ENCODE measurements at places on chromosomes 11 and 22.
A peak's percentile ranks its signal among the peaks of the same experiment; 100 is the strongest.

- no peak for DNase-seq
Observed at GRCh38 chr11:117606790-117607189, 190.2 kb downstream of the DSCAML1 start.

DNA sequence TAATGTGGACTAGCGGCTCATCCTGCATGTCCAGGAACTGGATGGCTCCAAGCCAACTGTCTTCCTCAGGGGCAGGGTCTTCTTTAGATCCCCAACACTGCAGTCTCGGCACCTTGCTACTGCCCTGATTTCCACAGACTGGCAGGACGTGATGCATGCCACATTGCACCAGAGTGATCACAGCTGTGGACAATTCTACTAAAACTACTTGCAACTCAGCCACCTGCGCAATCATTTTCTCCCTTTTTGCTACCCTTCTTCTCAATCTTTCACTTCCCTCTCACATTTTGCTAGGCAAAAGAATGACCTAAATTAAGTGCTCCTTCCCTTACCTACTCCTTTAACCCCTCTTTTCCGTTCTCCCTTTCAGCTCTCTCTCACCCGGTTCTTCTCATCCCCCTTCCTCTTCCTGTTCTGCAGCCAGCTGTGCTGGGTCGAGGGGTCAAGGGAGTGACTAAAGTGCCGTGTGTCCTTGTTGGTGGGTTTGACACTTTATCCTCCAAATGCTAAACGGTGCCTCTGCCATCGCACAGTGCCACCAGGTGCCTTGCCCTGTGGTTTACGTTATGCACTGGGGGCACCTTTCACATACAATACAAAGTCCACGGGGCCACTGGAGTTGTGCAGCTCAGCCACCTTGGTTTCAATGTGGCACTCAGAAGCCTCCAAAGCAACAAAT, 11.5 kb upstream of the PEX26 start:
- no peak for DNase-seq

GRCh38 chr11:123261345-123262106, 66.5 kb upstream of the CLMP start:
- no peak for DNase-seq

GRCh38 chr11:80673566-80673965, 1232.7 kb upstream of the TENM4 start:
- no peak for DNase-seq

DNA sequence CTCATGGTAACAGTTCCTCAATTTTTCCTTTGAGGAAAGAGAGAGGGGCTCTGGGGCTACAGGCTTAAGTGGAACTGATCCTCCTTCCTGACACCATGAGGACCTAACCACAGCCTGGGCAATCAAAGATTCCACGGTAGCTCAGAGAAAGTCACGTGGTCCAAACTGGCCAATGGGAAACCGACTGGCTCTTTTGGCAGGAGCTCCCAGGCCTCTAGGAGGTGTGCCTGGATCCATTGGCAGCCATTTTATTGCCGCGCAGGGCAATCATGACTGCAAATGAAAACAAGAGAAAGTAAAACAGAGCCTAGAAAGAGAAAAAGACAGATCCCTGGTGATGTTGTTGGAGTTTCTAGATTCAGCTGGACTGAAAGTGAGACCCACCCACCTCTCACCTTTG, 27.3 kb upstream of the ASPHD2 start:
- DNase-seq = no peak

DNA sequence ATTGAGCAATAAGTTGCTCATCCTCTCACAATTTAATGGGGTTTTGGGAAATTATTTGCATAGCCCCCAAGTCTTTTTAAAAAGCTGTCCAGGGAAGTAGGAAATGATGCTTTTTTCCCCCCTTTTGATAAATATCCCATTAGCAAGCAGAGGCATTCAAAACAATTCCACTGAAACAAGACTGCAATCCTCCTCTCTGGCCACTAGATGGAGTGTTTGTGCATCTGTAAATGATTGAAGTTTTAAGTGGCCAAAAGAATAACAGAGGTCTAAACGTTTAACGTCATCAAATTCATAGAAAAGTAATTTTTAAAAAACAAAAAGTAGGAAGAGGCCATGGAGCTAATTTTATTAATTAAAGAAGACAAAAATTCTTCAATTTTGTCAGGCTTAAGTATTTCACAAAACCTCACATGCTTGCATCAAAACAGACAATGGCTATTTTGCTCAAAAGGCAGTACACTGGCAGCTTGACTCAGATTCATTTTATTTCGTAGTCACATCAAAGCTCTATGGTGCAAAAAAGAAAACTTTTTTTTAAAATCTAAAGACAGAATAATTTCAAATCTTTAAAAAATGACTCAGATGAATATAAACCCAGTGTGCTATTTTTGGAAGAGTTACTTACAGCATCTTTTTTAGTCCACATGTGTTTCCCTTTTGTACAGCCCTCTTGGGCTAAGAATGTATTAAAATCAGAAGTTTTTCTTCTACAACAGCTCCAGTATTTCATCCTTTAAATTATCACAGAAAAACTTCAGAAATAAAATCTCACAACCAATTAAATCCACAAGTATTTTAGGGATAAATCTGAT, 17.8 kb downstream of the CHORDC1 start:
- peak; percentile 9 for DNase-seq

DNA sequence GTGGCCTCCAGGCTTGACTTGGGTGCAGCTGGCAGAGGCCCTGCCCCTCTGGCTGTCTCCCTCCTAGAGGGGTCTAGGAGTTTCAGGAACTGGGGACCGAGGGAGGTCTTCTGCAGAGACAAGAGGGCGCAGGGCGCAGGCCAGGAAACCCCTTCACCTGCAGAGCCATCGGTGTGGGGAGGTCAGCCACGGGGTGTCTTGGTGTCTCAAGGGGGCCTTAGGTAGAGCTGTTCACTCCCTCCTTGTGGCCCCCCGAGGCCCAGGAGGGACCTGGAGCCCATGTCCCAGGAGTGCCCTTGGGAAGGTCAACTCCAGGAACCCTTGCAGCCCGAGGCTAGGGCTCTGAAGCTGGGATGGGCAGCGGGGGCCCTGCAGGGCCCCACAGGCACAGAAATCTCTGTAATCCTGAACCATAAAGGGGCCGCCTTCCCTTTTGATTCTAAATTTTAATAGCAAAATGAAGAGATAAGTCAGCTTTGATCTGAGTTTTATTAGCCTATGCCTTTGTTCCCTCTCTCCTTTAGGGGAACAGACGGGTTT, 31.4 kb upstream of the TH start:
- no peak for DNase-seq

GRCh38 chr22:27842201-27842600, 40.6 kb upstream of the MN1 start:
- DNase-seq = no peak

- DNase-seq = no peak
Observed at GRCh38 chr11:76714493-76714892, 43.9 kb upstream of the LRRC32 start.

DNA sequence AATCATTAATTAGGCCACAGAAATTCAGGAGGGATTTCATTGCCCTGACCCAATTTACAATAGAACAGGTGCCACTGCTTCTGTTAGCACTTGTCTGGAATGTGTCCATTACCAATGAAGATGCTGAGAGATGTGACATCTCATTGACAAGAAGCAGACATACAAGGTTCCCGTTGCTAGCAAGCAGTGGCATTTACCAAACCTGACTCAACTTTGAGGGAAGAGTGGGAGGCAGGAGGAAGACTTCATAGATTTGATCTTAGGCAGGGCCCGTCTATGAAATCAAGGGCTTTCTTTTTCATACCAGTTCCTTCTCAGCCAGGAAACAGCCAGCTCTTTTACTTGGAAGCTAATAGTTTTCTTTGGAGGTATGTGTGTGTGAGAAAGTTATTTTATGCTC, 280.2 kb downstream of the NELL1 start:
- DNase-seq = no peak

GRCh38 chr11:745428-745827, 1.8 kb upstream of the TALDO1 start:
- DNase-seq = no peak

DNA sequence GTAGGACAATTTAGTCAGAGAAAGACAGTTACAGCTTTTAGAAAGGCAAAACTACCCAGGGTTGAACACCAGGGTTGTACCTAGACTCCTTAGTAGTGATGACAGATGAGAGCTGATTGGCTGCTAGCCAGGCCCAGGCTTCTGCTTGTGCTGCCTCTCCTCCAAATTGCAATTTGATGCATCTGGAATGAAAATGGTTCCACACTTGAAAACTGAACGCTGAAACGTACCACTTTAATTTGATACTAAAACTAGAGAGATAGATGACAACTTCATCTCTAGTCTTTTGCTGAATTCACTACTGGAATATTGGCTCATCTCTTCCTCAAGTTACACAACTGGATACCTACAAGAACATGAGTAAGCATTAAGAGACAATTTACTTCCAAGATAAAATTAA, 19.2 kb upstream of the FNBP4 start:
- no peak for DNase-seq

DNA sequence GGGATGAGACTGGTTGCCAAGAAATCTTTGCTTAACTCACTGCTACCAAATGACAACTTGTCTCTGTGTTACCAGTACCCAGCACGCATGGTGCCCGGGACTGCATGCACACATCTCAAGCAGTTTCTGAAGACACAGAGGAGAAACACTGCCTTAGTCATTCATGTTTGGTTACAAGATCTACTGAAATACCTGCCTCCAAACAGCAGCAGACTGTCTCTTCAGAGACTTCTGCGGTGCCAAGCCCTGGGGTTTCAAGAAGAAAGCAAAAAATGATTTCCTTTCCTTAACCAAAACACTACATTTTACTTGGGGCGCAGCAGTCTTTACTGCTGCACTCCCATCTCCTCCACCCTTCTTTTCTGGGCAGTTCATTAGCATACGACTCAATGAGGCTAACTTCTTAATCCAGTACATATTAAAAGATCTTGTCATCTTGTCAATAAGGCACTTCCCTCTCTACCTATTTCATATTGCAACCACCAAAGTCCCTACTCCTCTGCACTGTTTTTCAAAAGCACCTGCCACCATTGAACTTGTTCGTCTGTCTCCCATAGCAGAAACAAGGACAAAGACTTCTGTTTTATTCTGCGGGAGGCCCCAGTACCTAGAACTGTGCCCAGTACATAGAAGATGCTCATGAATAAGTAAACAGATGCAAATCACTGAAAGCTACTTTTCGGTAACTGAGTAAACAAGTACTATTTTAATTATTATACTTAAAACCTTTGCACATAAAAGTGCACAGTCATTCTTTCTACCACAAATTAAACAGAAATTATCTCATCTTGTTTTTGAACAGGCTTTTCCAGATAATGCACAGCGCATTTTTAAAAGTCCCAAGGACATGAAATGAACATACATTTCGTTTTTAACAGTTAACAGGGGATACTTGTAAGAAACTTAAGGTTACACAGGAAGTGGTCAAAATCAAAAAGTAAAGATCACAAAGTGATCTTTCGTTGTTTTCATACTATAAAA, 4.0 kb downstream of the NAP1L4 start:
- no peak for DNase-seq

DNA sequence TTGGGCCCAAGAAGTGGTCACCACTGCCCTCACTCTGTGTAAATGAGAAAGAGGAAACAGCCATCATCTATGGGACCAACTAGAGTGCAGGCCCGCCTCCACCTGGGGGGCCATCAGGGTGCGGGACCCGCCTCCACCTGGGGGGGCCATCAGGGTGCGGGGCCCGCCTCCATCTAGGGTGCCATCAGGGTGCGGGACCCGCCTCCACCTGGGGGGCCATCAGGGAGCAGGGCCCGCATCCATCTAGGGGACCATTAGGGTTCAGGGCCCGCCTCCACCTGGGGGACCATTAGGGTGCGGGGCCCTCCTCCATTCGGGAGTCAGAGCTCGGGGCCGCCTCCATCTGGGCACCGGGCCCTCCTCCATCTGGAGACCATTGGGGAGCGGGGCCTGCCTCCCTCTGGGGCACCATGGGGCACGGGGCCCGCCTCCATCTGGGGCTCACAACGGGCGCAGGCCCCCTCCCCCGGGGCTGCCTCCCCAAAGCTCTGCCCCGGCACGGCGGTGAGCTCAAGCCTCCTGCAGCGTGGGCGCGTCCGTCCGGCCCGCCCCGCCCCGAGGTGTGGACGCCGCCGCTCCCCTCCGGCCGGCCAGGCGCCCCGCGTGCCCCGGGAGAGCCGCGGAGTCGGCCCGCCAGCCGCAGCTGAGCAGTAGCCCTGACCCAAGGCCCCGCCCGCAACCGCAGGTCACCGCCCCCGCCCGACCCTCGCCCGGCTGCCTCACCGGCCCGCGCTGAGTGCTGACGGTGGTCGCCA, 512 bp downstream of the TOLLIP start:
- DNase-seq = no peak

DNA sequence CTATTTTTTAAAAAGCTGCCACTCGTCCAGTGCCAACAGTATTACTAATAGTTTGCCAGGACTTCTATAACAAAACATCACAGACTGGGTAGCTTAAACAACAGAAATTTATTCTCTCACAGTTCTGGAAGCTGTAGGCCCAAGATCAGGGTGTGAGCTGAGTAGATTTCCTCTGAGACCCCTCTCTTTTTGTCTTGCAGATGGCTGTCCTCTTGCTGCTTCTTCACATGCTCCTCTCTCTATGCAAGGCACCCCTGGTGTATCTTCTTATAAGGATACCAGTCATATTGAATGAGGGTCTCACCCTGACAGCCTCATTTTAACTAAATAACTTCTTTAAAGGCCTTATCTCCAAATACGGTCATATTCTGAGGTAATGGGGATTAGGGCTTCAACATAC, 390.9 kb downstream of the DLG2 start:
- DNase-seq = no peak

- no peak for DNase-seq
Observed at GRCh38 chr11:45398325-45398724, 112.2 kb upstream of the SYT13 start.

DNA sequence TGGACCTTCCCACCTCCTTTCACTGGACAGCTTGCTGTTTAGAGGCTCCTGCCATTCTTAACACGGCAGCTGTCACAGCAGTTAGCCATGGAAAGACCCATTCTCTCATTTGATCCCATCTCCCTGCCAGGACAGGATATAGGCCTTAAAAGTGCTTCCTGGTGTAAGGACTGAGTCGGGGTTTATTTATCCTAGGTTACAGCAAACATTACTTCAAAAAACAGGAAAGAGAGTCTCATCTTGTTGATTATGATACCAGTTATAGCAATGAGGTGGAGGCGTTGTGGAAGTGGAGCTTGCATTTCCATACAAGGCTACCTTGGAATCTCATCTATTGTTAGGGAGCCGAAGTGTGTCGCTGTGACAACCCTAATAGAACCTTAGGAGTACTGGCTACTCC, 17.4 kb upstream of the ETS1 start:
- DNase-seq = no peak

- no peak for DNase-seq
Observed at GRCh38 chr22:27877501-27877900, 41.6 kb downstream of the PITPNB start.

DNA sequence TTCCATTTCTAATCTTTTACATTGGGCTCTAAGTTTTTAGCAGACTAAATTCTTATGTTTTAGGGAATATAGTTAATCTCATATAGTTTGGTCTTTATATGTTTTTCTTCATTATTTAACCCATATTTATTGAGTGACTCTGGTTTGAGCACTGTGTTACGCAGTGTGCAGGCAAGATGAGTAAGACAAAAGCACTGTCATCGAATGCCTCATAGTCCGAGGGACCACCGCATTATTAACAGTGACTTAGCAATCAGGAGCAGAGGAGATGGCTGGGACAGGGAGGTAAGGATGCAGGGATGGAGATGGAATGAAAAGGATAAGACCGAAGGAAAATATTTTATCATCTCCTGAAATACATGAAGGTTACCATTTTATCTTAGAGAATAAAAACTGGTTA, 65.2 kb upstream of the CTSC start:
- no peak for DNase-seq

All from NCI-H1417 treated with DMSO at 0.1 percent for 48 hours (cell line).